Suppressor macrophage treated with lipopolysaccharide for 1 hour (primary cell): ENCODE measurements at places on chromosomes 1 and 21.
A peak's percentile ranks its signal among the peaks of the same experiment; 100 is the strongest.

DNA sequence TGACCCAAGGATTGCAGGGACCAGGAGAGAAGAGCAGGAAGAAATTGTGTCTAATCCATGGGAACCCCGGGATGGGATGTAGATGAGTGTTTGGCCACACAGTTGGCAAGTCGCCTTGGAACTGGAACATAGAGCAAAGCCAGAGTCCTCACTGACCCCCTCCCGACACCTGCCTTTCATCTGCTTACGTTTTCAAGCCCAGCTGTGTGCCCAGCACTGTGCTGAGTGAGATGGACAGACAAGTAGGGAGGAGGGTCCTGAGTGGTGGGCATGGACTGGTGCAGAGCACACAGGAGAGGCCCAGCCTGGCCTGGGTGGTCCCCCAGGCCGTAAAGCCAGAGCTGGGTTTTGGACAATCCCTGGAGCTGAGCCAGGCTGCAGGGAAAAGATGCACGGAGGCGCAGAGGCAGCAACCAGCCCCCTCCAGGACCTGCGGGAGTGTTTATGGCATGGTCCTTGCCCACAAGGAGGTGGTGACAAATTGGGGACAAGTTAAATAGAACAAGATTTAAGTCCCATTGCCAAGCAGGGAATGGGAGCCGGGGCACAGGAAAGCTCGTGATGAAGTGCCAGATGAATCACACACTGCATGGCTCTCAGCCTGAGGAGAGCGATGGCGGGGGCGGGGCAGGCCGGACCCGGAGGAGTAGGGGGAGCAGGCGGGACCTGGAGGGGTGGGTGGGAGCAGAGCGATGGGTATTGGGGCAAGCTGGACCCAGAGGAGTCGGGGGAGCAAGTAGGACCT is 157.8 kb upstream of the VAMP3 start:
- DNase-seq, result no peak

- DNase-seq, result peak; percentile 4
Observed at GRCh38 chr21:40316104-40316503, 448.9 kb downstream of the PCP4 start.

- no peak for DNase-seq
Observed at GRCh38 chr1:8025061-8025670, 943 bp downstream of the ERRFI1 start.

GRCh38 chr1:197170538-197170937 is 24.1 kb upstream of the ASPM start:
- DNase-seq, result no peak

GRCh38 chr1:234322979-234323378 is 50.3 kb upstream of the COA6 start:
- DNase-seq, result peak; percentile 78

GRCh38 chr1:242585616-242586359 is 61.3 kb upstream of the PLD5 start:
- DNase-seq, result no peak

- DNase-seq, result peak; percentile 56
Observed at GRCh38 chr1:119611701-119612113, 36.4 kb downstream of the ZNF697 start.

DNA sequence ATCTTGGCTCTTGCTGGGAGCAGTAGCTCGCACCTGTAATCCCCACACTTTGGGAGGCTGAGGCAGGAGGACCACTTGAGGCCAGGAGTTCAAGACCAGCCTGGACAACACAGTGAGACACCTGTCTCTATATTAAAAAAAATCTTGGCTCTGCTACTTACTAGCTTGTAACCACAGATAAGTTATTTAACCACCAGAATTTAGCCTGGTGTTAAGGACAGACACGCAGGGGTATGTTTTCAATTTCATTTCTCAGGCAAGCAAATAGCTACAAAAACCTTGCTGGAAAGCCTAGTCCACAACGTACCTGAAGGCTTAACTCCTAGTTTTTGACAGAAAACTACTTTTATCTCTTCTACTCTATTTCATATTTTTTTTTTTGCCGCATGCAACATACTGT is 24.8 kb upstream of the GFI1 start:
- DNase-seq, result no peak

- DNase-seq, result no peak
Observed at GRCh38 chr21:31913182-31913608, 40.4 kb downstream of the HUNK start.

DNA sequence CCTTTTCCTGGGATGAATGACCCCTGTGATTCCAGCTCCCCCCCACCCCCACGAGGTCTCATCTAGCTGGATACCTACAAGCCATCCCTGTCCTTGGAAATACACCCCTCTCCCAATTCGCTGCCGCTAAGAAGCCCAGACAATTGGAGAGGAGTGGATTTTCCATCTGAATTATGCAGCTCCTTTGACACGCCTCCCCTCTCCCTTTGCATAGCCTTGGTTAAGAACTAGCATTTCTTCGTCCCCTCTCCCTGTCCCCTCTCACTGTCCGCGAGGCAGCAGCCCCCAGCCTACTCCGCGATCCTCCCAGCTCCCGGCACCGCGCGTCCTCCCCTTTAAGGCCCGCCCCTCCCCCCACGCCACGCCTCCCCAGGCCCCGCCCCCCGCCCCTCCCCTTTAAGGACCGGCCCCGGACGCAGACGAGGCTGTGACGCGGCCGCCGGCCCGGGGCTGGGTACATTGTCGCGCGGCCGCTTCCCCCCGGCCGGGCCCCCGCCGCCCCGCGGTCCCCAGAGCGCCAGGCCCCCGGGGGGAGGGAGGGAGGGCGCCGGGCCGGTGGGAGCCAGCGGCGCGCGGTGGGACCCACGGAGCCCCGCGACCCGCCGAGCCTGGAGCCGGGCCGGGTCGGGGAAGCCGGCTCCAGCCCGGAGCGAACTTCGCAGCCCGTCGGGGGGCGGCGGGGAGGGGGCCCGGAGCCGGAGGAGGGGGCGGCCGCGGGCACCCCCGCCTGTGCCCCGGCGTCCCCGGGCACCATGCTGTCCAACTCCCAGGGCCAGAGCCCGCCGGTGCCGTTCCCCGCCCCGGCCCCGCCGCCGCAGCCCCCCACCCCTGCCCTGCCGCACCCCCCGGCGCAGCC is at the start of gene MAPKAPK2:
MAPKAPK2 (plus strand) TSS at position 428 of the 856 bp plus-strand sequence; CDS start at position 753, 325 bp downstream.
- DNase-seq, result peak; percentile 88

GRCh38 chr1:118322331-118322730 is 137.3 kb upstream of the SPAG17 start:
- DNase-seq, result no peak

- DNase-seq, result no peak
Observed at GRCh38 chr21:16571594-16571993, 841.8 kb downstream of the USP25 start.

GRCh38 chr1:246295968-246296367 is 211.1 kb downstream of the SMYD3 start:
- DNase-seq, result peak; percentile 43

DNA sequence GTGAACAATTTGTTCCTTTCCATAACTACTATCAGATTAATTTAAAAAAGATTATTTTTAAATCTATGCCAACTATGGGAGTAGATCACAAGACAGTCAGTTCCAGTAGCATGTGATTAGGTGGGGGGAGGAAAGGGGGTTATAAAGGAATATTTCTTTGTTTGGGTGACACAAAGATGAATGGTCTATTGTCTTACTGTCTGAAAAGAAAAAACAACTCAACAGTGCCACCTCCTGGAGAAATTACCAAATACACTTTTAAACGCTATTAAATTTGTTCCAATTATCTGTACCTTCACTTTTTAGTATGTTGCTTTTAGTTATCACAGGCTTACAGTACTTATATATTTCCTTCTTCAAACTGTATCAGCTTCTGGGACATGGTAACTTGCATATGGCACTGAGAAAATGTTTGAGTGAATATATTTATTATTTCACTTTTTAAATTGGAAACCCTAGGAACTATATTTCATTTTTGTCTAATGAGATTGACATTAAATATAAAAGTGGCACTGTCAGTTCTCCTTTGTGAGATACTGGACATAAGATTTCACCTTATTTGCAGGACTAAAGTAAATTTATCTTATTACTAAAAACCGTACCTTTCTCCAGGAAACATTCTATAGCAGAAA is 1.7 kb upstream of the SORT1 start:
- DNase-seq, result peak; percentile 88

- no peak for DNase-seq
Observed at GRCh38 chr1:240212556-240212955, 120.9 kb downstream of the FMN2 start.

GRCh38 chr21:20106368-20106767 is 891.8 kb upstream of the NCAM2 start:
- DNase-seq, result no peak

- peak; percentile 78 for DNase-seq
Observed at GRCh38 chr1:108661030-108661609, at the start of gene HENMT1. Gene HENMT1 (minus strand): TSS chr1:108661093. CDS start chr1:108659884, 1,209 bp downstream.

GRCh38 chr1:67257173-67257535 is 50.5 kb upstream of the IL12RB2 start:
- DNase-seq, result no peak

DNA sequence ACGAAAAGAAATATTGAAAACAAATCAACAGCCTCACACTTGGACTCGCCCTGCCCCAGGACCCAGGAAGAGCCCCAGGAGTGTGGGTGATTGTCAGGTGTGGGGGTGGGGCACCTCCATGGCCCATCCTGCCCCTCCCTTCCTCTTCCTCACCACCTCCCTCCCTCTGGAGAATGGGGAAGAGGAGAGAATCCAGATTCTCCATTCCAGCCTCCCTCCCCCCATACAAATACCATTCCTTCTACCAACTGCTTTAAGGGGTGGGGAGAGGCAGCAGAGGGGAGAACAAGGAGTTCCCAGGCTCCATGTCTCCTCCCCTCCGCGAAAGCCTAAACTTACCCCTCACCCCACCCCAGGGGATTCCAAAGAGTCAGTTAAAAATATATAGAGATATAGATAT is 36.7 kb downstream of the MEF2D start:
- DNase-seq, result no peak

DNA sequence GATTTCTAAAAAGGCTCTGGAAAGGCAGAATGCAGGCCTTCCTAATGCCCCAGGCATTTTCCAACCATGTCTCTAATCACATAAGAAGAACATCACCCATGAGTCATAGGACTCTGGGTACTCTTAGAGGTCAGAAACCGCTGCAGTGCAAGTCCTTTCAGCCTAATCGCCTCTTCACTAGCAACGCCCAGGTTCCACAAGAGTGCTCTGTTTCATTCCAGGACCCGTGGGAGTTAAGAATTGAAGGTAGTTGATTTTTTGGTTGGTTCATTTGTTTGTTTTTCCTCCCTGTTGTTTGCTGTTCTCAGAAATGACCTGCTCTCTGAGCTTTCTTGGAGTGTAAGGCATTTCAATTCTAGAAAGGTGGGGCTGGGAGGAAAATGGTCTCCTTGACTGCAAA is 123.2 kb downstream of the NR5A2 start:
- DNase-seq, result peak; percentile 40

DNA sequence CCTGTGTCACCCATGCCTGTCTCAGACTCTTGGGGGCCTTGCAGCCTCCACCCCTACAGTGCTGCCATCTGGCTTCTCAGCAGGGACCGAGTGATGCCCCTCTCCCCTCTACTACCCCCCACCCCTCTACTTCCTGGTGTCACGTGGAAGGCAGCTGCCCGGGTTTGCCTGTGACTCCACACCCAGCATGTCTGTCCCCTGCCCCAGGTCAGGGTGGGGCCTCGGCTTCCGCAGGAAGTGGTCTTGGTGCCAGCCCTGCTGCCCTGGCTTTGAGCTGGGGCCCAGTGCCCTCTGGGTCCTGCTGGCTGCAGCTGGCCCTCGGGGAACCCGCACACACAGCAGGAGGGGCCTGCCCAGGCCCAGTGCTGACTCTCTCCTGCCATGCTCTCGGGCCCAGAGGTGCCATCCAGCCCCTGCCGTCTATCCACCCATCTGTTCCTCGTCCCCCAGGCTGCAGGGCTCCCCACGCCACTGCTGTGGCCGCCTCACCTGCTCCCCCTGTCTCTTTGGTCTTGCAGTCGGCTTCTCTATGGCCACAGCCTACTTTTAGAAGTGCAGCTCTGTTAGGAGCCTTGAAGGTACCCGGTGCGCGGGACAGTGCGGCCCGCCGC is 24.0 kb downstream of the PLCH2 start:
- DNase-seq, result no peak

DNA sequence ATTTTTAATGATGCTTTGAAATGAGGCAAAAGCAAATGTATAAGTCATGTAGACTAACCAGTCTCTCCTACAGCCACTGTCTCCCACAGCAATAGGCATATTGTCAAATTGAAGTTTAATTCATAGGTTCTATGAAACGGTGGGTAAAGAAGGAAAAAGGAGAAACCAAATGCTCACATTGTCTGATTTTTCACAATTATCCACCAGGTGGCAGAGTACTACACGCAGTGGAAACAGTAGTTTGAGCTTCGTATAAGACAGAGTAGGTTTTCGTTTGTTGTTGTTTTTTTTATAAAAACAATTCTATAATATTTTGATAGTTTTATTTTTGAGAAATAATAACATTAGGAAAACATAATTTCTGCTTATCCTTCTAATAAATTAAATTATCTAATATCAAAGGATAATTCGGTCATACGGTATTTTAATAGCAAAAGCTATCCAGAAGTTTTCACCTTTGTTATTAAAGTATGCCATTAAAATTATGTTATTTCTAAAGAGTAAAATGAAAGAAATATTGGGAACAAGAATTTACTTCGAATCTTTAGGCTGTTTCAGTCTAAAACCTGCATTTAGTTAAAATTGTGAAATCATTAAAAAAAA is 39.1 kb downstream of the TYW3 start:
- peak; percentile 69 for DNase-seq

GRCh38 chr1:210917560-210918169 is 216.3 kb downstream of the KCNH1 start:
- DNase-seq, result no peak

DNA sequence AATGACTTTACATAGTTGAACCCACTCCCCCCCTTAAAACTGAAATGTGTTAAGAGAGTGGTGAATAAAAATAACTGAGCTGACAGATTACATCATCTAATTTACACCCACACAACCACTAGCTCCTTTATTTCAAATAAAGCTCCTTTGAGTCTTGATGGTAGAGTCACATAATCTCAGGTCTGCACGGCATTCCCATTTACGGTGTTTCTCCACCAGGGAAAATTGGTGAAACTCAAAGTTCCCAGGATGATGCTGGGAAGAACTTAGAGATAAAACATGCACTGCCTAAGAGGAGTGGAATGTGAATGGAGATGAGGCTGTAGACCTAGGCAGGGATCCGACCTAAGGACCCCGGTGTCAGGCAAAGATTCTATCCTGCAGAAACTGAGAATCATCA is 727.8 kb upstream of the ADAMTS5 start:
- DNase-seq, result no peak

- DNase-seq, result no peak
Observed at GRCh38 chr1:168945870-168946269, 160.6 kb upstream of the ATP1B1 start.

- no peak for DNase-seq
Observed at GRCh38 chr1:213371847-213372619, 321.0 kb downstream of the RPS6KC1 start.

DNA sequence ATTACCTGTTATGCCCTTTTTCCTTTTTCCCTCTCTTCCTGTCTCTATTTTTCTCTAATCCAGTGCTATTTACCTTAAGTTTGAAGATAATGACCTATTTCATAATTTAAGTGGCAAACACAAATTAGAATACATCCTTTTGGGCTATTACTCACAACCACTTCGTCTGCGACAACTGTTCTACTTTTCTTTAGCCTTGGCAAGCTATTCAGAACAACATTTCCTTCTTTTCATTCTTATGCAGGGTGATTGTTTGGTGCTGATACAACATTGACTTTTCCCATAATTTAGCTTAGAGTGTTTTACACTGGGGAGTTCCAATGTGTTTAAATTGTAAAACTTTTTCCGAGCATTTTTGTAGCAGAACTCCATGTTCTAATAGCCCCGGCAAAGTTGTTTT is 86.6 kb upstream of the S1PR1 start:
- DNase-seq, result no peak
